ENCODE measurements at places on chromosomes 7 and 10. TPM values are rescaled to one million over a fixed set of nuclear protein-coding genes. Genes with fewer than 3 reads are reported as not detected.

GRCh38 chr7:158751751-158752150, 47.1 kb upstream of the NCAPG2 start:
- no peak for DNase-seq

Gene SLIT1
- total RNA-seq = not detected

DNA sequence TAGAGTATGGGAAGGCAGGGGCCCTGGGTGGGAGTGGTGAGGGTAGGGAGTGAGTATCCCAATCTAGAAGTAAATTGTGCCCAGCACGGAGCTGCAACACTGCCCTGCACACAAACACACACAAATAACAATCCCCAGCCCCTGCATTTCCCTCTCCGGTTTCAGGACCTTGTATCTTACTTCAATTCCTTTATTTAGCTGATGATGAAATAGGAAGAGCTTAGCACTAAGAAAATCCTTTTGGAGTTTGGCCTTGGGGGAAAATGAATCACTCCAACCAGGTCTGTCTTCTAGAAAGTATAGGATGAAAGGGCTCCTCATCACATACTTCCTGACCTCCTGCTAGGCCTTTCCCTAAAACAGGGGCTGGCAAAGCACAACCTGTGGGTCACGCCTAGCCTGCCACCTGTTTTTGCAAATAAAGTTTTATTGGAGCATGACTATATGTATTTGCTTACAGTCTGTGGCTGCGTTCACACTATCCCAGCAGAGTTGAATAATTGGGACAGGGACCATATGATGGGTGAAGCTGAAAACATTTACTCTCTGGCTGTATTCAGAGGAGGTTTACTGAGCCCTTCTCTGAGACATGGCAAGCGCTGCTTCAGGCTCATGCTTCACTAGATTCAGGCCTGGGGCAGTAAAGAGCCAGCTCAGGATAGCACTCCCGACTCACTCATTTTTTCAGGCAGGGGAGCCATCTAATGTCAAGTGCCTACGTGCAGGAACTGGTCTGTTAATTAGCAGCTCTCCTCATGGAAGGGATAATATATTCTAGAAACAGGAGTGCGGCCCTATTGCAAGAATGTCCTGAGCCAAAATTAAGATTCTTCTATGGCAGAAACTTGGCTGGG, 111.0 kb downstream of the EGFR start:
- no peak for DNase-seq

Gene PRLHR
- not detected for total RNA-seq
